ENCODE measurements at places on chromosomes 12 and 14.

GRCh38 chr12:93316623-93316971 lies 61.1 kb upstream of the NUDT4 start:
- DNase-seq = no peak

DNA sequence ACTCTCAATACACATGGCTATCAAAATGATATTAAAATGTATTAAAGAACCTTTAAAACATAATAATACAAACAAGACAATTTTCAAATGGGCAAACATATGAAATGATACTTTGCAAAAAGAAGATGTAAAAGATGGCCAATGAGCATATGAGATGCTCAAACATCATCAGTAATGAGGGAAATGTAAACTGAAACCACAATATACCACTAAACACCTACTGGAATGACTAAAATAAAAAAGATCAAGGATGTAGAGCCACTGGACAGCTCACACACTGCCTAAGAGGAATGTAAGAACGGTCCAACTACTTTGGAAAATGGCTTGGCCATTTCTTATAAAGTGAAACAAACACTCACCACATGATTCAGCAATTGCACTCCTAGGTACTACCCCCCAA lies 97.2 kb upstream of the BBS10 start:
- DNase-seq = no peak

- no peak for DNase-seq
Observed at GRCh38 chr12:98422812-98423211, 92.6 kb upstream of the TMPO start.

GRCh38 chr12:97368462-97369163 lies 94.0 kb upstream of the RMST start:
- no peak for DNase-seq

GRCh38 chr12:81596558-81596957 lies 162.6 kb downstream of the PPFIA2 start:
- no peak for DNase-seq

- DNase-seq = no peak
Observed at GRCh38 chr14:65780566-65780965, 368.0 kb downstream of the FUT8 start.

DNA sequence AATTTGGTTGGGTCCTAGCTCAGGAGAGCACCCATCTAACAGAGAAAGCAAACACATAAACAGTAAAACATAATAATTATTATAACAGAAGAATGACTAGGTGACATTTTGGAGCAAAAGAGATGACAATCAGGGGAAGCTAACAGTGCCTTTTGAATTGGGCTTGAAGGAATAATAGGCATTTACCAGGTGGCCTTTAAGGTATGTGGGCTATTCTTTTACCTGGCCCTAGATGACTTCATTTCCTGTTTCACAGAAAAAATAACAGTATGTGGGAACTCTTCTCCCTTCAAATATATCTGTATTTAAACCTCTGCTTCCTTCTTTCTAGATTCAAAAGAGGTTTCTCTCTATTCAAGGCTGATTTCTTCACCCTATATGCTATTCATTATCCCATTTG lies 3.8 kb downstream of the IRAK4 start:
- DNase-seq = no peak

DNA sequence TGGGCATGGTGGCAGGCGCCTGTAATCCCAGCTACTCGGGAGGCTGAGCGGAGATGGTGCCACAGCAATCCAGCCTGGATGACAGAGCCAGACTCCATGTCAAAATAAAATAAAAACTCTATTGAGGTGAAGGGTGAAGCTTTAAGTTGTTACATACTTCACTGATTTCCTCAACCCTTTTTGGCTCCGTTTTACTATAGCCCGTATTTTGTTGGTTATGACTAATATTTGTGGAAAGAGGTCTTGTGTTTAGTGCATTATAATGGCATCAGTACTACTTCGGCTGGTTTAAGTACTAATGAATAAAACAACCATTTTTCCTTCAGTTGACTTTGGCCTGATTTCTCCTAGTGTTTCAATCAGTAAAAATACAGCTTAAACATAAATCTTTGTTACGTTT lies 27.0 kb upstream of the SLC2A14 start:
- DNase-seq = no peak

GRCh38 chr14:80135305-80136088 lies 75.8 kb downstream of the DIO2 start:
- no peak for DNase-seq

DNA sequence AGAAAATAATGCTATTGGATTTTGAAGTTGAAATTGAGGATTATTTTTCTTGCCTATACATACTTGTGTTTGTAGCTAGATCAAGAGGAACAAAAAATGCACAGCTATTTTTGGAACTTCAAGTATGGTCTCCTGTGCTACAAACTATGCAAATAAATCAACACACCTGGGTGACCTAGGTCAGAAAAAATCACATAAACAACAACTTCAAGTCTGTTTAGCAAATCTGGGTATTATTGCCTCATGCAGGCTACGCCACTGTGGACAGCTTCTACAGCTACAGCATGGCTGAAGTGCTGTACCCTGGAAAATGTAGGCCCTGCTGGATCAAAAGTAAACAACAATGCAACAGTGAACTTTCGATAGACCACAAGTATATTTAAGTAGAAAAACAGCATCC lies 87.5 kb downstream of the SLC6A15 start:
- DNase-seq = no peak

DNA sequence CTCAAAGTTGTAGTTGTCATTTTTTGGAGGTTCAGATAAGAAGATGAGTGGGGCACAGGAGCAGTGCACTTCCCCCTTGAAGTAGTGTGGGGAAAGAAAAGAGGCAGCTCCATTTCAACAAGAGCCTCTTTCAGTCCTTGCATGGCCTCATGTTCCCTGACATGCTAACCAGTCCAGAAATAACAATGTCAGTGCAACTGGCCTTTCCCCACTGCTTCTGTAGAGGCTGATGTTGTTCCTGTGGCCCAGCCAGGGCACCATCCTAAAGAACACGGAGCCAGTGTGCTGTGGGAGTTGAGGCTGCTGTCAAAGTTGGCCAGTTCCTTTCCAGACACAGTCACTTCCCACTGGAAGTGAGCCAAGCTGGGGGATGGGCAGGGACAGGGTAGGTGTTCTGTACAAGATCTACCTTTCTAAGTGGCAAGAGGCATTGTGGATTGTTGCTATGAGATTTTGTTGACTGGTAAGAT lies 77.7 kb upstream of the SLC38A2 start:
- peak; percentile 60 for DNase-seq

DNA sequence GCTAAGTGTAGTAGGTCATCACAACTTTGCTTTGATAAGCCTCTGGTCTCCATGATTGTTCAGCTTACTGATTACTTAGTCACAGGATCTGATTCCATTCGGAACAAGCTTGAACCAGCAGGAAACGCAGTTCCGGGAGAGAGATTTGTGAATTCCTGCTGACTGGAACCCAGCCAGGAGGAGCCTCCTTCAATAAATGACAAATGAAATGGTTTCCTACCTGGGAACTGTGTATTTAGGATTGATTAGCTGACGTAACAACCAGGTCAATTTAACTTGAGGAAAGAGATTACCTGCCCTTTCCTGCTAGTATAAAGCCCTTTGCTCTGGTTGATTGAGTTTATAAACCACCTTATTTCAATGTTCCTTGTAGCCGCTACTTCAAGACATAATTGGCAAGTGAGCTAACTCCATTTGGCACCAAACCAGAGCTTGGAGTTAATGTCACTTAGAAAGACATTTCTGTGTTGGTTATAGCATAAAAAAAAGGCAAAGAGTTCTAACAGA lies 35.1 kb upstream of the KCNH3 start:
- DNase-seq = peak; percentile 79

Measured in lung (tissue), 17 donors.